Spleen (tissue), 13 donors: ENCODE measurements at places on chromosomes 12 and 14. TPM values are rescaled to one million over a fixed set of nuclear protein-coding genes. Genes with fewer than 3 reads are reported as not detected.

DNA sequence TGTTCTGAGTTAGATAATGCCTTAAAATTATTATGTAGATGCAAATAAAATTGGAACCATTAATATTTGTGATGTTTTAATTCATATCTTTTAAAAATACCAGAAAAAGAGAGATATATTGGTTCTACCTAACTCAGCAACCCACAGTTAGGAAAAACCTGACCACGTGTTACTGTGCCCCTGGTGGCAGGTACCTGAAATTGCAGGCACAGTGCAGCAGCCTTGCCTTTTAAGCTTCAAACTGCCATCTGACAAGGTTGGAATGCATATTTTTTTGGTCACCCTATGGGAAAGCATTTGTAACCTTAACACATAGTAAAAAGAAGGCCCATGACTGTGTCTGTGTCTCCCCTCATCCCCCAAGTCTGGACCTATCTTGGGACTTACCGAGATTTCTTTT lies 109.4 kb upstream of the NOS1 start:
- no peak for DNase-seq

SLC22A17 gene
- polyA plus RNA-seq = 6.3 TPM

PHC1 gene
- 16.5 TPM for polyA plus RNA-seq

GRCh38 chr14:57502586-57503254 lies 9.1 kb upstream of the CCDC198 start:
- DNase-seq = no peak

- no peak for DNase-seq
These were observed 107.6 kb downstream of the KLHL28 start for GRCh38 chr14:44854114-44854513.

DNA sequence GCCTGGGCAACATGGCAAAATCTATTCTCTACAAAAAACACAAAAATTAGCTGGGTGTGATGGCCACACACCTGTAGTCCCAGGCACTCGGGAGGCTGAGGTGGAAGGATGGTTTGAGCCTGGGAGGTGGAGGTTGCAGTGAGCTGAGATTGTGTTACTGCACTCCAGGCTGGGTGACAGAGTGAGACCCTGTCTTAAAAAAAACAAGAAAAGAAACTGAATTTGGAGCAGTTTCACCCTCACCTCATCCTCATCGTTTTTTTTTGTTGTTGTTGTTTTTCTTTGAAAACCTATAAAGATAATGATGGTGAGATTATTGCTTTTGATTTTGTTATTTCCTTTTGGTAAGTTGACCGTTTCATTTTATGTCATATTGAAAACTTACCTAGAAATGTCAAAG lies 60.7 kb downstream of the SLC38A6 start:
- DNase-seq = no peak

- DNase-seq = no peak
These were observed 158.0 kb upstream of the CAND1 start for GRCh38 chr12:67111182-67111581.

DNA sequence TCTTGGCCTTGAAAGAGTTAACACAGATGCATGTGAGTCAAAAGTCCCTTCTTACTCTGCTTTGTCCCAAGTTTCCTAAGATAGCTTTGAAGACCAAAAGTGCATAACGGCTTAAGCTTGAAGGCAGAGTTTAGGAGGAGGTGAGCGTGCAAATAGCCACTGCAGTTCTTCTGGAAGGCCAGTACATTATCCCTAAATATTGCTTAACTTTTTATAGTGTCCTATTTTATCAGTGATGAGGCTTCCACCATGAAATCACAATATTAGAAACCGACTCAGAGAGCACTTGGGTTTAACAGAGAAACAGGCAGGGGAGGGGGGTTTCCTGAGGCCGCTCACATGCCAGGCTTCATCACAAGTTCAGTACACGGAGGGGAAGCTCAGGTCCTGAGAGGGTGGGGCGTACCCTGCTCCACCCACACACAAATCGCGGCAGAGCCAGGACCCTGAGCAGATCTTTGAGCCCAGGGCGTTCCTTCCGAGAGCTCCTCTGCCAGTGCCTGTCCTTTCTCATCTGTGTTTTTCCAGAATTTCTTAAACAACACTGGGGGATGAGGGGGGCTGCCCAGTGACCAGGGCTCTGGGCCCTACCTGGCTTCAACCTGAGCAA lies 26.8 kb upstream of the BDKRB2 start:
- DNase-seq = peak; percentile 54
